ENCODE measurements at places on chromosomes 2 and 18.

DNA sequence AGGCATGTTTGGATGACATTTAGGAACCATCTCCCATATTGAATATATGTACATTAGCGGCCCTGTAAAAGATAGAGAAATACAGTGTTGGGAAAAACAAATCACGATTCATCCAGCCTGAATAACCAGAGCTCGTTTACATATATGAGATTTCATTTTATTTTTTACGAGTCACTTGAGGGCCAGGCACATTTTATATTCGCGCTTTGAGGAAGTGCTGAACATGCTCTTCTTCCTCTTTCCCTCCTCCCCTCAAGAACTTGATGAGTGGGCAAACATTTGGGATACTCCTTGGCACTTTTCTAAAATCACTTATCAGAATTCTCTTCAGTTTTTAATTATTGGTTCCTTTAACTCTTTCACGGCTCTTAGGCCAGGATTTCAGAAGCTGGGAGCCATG is 268.0 kb upstream of the TANK start:
- DNase-seq = no peak

DNA sequence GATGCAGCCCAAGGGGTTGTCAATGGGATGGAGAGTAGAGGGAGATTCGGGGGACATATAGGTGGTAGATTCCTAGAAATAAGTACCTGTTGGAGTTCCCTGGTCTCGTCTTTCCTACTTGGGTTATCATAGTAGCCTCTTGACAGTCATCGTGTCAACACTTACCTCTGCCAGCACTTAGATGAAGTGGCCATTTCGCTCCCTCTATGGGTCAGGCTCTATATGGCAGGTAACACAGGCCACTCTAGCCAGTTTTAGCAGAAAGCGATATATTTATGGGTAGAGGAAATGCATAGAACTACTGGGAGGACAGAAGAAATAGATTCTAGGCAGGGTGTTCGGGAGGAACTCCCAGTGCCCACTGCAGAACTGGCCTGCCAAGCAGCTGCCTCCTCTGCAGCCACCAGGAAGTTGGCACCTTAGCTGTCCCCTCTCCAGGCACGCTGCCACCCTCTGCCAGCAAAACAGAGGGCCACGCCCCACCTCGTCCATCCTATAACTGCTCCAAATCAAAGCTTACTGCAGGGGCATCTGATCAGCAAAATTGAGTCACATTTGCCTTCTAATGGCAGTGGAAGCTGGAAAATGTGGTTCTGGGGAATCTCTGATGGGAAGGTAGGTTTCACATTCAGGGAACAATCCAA is 181.3 kb downstream of the INSIG2 start:
- DNase-seq = no peak

GRCh38 chr2:96389736-96390135 is 54.2 kb downstream of the NCAPH start:
- DNase-seq = no peak

GRCh38 chr2:196399096-196399495 is 227.7 kb upstream of the STK17B start:
- DNase-seq = no peak

DNA sequence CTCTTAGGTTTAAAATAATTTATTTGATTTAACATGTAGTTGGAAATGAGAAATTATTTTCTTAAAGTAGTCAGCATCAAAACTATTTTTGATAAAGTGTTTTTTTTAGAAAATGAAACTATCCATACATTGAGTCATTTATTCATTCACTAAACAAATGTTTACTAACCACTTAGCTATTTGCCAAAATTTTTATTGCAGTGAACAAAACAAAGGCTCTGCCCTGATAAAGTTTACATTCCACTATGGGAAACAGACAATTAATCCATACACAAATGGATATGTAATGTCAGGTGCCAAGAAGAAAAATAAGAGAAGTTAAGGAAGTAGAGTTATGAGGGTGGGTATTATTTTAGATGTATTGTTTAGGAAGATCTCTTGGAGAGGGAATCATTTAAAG is 19.1 kb upstream of the CCDC178 start:
- DNase-seq = no peak

GRCh38 chr18:55054021-55054990 is 95.0 kb upstream of the CCDC68 start:
- no peak for DNase-seq

DNA sequence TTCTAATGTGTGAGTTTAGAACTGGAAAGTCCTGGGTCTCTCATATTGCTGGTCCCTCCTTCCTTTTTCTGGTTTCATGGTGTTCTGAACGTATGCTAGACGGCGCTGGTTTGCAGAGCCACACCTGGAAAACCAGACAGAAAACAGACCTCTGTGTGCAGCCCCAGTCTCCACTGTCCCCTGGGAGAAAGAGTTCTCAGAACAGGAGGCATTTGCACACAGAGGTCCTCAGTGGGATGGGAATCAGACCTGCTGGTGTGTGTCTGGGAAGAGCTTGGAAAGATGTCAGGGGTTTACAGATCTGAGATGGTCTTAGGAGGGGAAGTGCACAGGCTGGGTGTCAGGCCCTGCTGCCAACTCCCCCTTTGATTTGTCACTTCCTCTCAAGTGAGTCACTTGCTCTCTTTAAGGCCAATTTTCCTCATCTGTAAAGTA is 14.9 kb upstream of the MBP start:
- DNase-seq = no peak

DNA sequence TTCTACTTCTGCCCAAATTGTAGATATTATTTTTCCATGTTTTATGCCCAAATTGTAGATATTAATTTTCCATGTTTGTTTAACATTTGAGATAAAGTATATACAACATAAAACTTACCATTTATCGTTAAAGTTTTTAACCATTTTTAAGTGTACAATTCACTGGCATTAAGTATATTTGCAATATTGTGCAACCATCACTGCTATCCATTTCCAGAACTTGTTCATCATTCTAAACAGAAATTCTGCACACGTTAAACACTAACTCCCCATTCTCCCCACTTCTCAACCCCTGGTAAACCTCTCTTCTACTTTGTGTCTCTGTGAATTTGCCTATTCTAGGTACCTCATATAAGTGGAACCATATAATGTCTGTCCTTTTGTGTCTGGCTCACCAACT is 162.1 kb downstream of the MGAT5 start:
- no peak for DNase-seq

GRCh38 chr2:168802859-168803725 is 655 bp downstream of the NOSTRIN start:
- no peak for DNase-seq

- no peak for DNase-seq
Measured at GRCh38 chr2:51025906-51026555, 5.9 kb downstream of the NRXN1 start.

DNA sequence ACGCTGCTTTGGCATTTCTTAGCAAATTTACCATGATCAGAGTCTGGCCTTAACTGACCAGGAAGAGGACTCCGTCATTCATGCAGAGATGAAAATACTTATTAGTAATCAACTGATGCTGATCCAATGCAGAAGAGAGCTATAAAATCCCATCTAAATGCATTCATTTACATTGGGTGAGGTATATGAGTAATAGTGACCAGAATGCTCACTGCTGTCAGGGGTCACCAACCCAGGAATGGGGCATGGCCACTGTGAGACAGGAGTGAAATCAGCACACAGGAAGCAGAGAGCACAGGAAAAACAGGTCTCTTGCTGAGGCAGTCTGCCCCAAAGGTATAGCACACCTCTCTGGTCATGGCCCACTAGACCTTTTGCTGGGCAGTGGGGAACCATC is 68.1 kb upstream of the TMEM247 start:
- no peak for DNase-seq

DNA sequence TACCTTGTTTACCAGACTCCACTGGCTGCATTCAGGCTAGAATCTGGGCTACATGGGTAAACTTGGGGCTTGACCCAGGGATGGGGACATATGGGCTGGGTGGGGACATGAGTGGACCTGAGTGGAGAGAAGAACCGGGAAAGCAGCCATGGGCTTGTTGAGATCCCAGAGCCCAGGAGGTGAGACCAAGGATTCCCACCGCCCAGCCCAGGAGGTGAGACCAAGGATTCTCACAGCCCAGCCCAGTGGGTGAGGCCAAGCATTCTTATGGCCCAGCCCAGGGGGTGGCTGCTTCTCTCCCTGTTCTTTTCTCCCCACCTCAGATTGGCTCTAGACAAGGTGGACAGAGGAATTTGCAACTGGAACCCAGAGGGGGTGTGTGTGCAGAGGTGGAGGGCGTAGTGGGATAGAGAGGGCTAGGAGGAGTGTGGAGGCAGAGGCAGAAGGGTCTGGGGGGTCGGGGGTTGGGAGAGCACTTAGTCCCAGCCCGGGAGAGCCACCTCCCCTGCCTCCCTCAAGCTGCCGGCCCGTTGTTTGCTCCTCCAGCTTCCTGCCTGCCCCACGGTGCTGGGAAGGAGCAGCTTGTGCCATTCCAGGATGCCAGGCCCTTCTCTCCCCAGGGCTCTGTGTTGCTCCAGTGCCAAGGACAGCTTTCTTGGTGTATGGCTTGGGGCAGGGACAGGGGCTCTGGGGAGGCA is 25.6 kb downstream of the GLI2 start:
- DNase-seq = no peak

GRCh38 chr2:216299588-216299987 is 72.7 kb downstream of the MARCHF4 start:
- no peak for DNase-seq

DNA sequence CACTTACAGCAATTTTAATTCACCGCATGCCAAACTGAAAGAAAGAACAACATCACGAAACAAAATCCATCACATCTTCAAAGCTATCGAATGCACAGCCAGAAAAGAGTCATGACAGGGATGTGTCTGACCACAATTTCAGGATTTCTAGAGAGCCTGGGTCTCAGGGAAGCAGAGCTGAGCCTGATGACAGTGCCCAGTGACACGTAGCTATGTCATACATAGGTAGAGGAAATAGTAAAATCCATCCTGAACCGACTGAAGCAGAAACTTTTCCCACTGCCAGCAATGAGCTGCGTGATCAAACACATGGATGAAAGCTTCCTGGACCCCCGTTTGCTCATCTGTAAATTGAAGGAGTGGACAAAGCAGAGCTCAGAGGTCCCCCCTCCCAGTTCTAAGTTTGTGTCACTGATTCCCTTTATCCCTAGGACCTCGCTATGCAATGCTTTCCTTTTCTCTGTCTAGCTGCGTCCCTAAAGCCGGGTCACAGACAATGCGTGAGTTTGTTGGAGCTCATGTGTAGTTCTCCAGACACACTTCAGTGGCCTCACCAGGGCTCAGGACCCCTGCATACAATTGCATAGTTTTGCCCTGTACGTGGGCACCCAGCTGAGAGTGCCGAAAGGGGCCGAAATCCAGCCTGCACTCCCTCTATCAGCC is 37.6 kb downstream of the CCBE1 start:
- DNase-seq = no peak

- no peak for DNase-seq
Measured at GRCh38 chr2:206764673-206765241, 371 bp downstream of the MDH1B start.

DNA sequence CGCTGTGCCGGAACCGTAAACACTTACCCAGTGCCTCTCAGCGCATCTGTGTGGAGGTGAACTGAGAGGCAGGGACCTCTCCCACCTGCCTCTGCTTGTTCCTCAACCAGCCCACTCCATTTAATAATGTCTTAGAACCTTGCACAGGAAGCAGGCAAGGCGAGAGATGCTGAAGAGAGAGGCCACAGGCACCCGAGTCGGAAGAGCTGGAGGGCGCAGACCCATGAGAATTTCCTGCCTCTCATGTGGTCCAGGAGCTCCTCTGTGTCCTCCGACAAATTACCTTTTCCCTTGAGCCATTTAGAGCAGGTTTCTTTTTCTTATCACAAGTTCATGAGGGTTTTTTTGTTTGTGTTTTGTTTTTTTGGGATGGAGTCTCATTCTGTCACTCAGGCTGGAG is 4.9 kb upstream of the RFX8 start:
- DNase-seq = no peak

- DNase-seq = no peak
Measured at GRCh38 chr2:28310107-28310506, 82.6 kb upstream of the FOSL2 start.

GRCh38 chr2:189841019-189841418 is 56.8 kb downstream of the PMS1 start:
- no peak for DNase-seq

- no peak for DNase-seq
Measured at GRCh38 chr18:9634856-9635255, 20.5 kb upstream of the PPP4R1 start.

DNA sequence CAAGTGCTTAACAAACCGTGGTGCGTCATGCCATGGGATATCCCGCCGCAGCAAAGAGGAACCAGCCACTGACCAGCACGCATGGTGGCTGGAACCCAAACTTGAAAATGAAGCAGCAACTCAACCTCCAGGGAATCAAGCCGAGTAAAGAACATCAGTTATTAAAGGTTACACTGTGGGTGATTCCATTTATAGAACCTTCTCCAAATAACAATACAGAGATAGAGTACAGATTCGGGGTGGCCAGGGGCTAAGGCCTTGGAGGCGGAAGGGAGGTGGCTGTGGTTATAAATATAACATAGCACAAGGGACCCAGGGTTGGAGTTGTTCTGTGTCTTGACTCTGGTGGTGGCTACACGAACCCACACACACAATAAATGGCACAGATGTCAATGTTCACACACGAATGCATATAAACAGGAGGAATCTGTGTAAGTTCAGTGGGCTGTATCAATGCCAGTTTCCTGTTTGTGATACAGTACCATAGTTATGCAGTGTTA is 123.1 kb downstream of the EIPR1 start:
- DNase-seq = peak; percentile 55

GRCh38 chr18:78459668-78460067 is 520.0 kb upstream of the SALL3 start:
- DNase-seq = no peak

DNA sequence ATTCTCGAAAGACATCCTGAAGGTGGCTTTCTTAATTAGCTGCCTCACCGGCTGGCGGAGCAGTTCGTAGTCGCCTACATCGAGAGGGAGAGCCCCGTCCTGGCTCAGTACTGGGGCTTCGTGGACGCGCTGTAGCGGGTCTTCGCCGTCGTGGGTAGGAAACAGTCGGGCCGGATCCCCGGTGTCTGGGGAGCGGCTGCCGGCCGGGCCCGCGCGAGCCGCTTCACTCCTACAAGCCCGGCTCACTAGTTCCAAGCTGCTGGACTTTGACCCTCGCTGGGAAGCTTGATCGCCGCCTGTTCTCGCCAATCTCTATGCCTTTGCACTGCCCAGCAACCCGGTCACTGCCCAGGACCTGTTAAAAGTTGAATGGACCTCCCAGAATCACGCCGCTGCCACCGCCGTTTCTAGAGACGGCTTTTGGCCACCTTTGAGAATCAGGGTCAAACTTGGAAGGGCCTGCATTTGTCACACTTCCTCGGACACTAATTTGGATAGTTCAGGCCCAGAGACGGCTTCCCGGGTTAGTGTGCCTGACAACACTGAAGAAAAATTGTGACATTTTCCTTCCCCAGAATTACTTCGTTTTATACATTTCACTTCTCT is 41.4 kb upstream of the AKAIN1 start:
- DNase-seq = peak; percentile 45

- DNase-seq = no peak
Measured at GRCh38 chr18:22302144-22302543, 115.6 kb downstream of the CTAGE1 start.

Data from ACHN (cell line).